ENCODE measurements at places on chromosomes 7 and 10. TPM values are rescaled to one million over a fixed set of nuclear protein-coding genes. Genes with fewer than 3 reads are reported as not detected.

AKR1C8 gene
- polyA plus RNA-seq = not detected

FAM180A gene
- not detected for polyA plus RNA-seq

DENND2A gene
- polyA plus RNA-seq = not detected

CCL26 gene
- polyA plus RNA-seq = not detected

CACNB2 gene
- polyA plus RNA-seq = 0.14 TPM

AGR3 gene
- not detected for polyA plus RNA-seq

INTS15 gene
- 46.9 TPM for polyA plus RNA-seq

GIMAP6 gene
- 199 TPM for polyA plus RNA-seq

- H3K27ac ChIP-seq = no peak overlapping the region
- no peak overlapping the region for H3K4me3 ChIP-seq
- no peaks in the 10 kb centered on the region for H3K27me3 ChIP-seq
- DNase-seq = no peak
- H3K36me3 ChIP-seq = no peaks in the 10 kb centered on the region
- H3K4me1 ChIP-seq = no peaks in the 10 kb centered on the region
Observed at GRCh38 chr7:130254555-130254954, 12.1 kb upstream of the CPA2 start.

- no peaks in the 10 kb centered on the region for H3K4me1 ChIP-seq
- no peaks in the 10 kb centered on the region for H3K27me3 ChIP-seq
- no peak overlapping the region for H3K27ac ChIP-seq
- no peaks in the 10 kb centered on the region for H3K36me3 ChIP-seq
Observed at GRCh38 chr10:1688531-1688930, 48.8 kb downstream of the ADARB2 start.

DNA sequence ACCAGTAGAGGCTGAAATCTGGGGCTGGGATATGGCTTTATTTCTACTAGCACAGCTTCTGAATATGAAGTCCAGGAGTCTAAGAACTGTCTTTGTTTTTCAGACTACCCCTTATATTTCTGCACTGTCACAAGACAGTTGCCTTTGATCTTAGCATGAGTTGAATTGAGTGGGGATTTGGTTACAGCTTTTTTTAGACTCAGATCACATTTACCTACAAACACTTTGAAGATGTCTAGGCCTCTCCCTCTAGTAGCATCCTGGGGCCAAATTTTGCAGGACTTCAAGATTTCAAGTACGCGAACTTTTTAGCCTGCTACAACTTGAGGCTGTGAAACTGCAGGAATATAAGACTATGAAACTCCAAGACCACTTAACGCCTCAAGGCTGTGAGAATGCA is 240.2 kb downstream of the NEBL start:
- H3K27me3 ChIP-seq = no peaks in the 10 kb centered on the region
- H3K36me3 ChIP-seq = no peaks in the 10 kb centered on the region
- no peak overlapping the region for H3K4me3 ChIP-seq
- no peak for DNase-seq

- no peaks in the 10 kb centered on the region for H3K4me1 ChIP-seq
- no peak for DNase-seq
- peaks cover 28% of the 10 kb centered on the region for H3K36me3 ChIP-seq
Observed at GRCh38 chr7:66643395-66643794, 14.7 kb downstream of the KCTD7 start.

DNA sequence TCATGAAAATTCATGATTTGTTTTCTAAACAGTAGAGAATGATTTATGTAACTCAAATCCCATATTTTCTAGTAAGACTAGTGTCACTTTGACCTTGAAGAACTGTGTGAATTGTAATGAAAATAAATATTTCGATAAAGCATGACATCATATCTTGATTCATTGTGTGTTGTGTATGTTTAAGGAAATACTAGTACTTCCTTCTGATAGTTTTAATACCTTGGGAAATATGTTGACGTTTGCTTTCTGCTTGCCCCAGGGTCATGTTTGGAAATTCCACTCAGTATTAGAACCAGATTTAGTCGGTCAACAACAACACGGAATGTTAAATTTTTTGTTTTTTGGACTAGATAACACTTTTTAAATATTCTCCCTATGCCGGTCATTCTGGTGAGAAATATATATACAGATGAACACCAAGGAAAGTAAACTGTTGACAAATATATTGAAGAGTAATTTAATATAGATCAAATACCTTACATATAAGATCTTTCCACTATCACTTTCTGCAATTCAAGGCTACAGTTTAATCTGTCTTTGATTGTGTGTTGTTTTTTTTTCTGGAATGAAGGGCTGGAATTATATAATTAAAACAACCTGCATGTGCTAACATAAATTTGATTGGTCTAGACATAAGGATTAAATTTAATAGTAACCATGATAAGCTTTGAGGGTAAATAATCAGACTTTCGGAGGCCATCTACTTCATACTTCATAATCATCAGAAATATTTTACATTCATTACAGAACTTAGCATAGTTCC is 126.2 kb downstream of the MDFIC start:
- no peak for DNase-seq
- no peak overlapping the region for H3K4me3 ChIP-seq
- no peaks in the 10 kb centered on the region for H3K36me3 ChIP-seq
- no peaks in the 10 kb centered on the region for H3K4me1 ChIP-seq
- no peak overlapping the region for H3K27ac ChIP-seq
- H3K27me3 ChIP-seq = no peaks in the 10 kb centered on the region

- H3K4me1 ChIP-seq = no peaks in the 10 kb centered on the region
- no peaks in the 10 kb centered on the region for H3K36me3 ChIP-seq
- no peaks in the 10 kb centered on the region for H3K27me3 ChIP-seq
Observed at GRCh38 chr7:78490524-78490923, 692.0 kb downstream of the PHTF2 start.

DNA sequence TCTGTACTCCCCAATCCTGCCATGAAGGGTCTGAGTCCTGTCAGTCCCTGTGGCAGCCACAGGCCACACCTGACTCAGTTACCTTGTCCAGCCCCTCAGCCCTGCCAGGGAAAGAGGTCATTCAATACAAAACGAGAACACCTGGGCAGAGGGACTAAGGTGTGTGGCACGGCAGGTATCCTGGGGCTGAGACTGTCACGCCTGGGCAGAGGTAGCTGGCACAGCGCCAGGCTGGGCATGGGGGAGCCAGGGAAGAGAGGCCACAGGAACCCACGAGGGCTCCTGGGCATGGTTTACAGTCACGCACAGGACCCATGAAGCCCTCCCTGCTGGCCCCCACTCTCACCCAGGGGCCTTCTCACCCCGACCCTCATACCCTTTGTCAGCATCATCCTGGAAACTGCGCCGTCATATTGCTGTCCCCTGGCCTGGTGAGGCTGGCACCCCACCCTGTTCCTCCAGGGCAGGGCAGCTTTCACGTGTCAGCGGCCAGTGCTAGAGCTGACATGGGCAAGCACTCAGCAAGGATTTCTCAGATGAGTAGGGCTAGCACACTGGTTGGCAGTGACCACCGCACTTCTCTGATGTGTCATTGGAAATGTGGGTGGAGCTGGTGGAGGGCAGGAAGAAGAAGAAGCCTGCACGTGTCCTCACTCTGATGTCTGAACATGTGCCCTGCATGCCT is 42.7 kb downstream of the LRRC18 start:
- no peaks in the 10 kb centered on the region for H3K27me3 ChIP-seq
- no peaks in the 10 kb centered on the region for H3K36me3 ChIP-seq
- no peak overlapping the region for H3K4me3 ChIP-seq

- no peaks in the 10 kb centered on the region for H3K27me3 ChIP-seq
- H3K4me3 ChIP-seq = no peak overlapping the region
- no peak for DNase-seq
- H3K4me1 ChIP-seq = no peaks in the 10 kb centered on the region
Observed at GRCh38 chr10:84850826-84851225, 522.4 kb downstream of the CCSER2 start.

GRCh38 chr7:108736221-108736891 is 166.7 kb downstream of the DNAJB9 start:
- no peaks in the 10 kb centered on the region for H3K36me3 ChIP-seq
- H3K27ac ChIP-seq = no peak overlapping the region
- H3K4me3 ChIP-seq = no peak overlapping the region
- H3K27me3 ChIP-seq = no peaks in the 10 kb centered on the region
- DNase-seq = no peak
- no peaks in the 10 kb centered on the region for H3K4me1 ChIP-seq

DNA sequence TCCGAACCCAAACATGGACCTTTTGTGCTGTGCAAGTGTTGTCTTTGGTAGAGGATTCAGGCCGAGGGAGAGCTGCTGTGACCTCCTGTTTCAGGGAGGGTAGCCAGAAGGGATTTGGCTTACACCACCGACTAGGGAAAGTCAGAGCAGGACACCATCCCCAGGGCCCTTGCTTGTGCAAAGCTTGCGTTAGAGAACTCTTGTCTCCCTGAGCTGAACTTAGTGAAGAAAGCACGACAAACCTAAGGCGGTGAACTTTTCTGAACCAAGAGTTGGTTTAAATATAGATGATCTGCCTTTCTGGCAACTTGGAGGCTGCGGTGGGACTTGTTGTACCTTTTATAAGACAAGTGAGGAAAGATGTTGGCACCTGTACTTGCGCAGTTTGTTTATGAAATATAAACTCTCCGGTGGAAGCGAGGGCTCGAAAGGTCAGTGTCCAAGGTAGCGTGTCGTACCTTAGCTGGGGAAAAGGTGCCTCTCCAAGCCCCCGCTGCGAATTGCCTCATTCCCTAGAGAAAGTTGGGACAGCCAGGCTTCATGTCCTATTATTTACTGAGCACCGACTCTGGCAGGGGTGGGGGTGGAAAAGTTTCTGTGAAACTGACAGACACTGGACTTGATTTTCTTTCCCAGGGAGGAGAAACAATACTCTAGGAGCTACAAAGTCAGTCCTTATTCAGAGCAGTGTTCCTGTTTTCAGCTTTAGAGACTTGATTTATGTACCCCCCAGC is 31.6 kb downstream of the WBP1L start:
- H3K27ac ChIP-seq = no peak overlapping the region
- H3K4me1 ChIP-seq = peaks cover 35% of the 10 kb centered on the region
- no peaks in the 10 kb centered on the region for H3K27me3 ChIP-seq
- no peak for DNase-seq
- H3K36me3 ChIP-seq = no peaks in the 10 kb centered on the region
- no peak overlapping the region for H3K4me3 ChIP-seq

DNA sequence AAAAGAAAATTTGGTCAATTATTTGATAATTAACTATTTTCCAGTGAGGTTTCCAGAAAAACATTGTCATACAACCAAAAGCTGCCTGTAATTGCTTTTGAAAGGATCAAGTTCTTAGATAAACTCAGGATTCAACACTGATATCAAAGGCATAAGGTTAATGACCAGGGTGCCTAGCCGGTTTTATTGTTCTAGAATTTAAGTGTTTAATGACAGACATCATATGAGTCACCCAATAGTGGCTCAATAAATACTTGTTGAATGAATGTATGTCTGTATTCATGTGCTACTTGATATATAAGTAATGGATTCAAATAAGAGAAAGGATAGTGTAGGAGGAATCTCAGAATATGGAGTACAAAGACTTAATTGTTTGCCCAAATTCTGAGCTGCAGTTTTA is 196.1 kb upstream of the LRGUK start:
- H3K4me1 ChIP-seq = no peaks in the 10 kb centered on the region
- H3K27ac ChIP-seq = no peak overlapping the region
- H3K36me3 ChIP-seq = no peaks in the 10 kb centered on the region
- H3K4me3 ChIP-seq = no peak overlapping the region

DNA sequence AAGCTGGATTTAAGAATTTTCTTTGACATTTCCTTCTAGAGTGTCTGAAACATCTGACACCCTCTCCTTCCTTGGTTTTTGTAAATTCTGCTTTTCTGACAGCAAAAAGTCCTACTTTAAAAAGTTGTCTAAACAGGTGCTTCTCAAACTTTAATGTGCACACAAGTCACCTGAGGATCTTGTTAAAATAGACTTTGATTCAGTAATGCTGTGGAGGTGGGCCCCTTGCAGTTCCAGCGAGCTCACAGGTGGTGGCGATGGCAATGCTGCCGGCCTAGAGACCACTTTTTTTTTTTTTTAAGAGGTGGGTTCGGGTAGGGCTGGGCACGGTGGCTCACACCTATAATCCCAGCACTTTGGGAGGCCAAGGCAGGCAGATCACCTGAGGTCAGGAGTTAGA is 77.1 kb downstream of the ABCC2 start:
- DNase-seq = no peak
- H3K36me3 ChIP-seq = no peaks in the 10 kb centered on the region
- H3K27ac ChIP-seq = no peak overlapping the region
- no peak overlapping the region for H3K4me3 ChIP-seq

DNA sequence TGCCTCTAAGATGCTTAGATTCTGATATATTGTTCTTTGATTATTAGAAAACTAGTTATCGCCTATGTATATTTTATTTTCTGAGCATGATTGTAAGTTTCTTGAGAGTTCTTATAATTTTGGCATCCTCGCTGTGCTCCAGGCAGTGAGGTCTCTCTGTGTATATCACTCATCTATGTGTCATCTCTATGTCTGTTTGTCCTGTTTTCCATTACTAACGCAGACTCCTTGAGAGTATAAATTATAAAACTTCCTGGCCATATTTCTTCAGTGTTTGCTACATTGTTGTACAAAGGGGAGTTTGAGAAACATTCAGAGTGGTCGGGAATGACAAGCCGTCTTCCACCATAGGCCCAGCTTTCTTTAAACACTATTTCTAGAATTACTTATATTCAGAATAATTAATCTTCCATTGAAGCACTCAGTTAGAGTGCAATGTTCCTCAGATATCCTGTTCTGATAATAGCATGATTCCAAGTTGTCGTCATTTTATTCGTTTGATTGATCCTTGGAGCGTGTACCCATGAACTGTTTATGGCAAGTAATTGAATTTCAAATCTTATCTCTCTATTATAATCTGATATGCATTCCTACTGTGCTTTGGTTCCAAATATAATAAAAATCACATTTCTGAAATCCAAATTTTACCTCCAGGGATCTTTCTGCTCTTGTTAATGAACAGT is 206.6 kb downstream of the BAMBI start:
- DNase-seq = no peak
- no peak overlapping the region for H3K4me3 ChIP-seq

- no peaks in the 10 kb centered on the region for H3K4me1 ChIP-seq
- DNase-seq = no peak
- no peak overlapping the region for H3K4me3 ChIP-seq
- no peak overlapping the region for H3K27ac ChIP-seq
- no peaks in the 10 kb centered on the region for H3K27me3 ChIP-seq
Observed at GRCh38 chr7:123067814-123068213, 72.3 kb upstream of the TAS2R16 start.

- no peaks in the 10 kb centered on the region for H3K27me3 ChIP-seq
- H3K36me3 ChIP-seq = no peaks in the 10 kb centered on the region
- DNase-seq = no peak
Observed at GRCh38 chr7:25557379-25557917, 329.2 kb upstream of the NPVF start.

DNA sequence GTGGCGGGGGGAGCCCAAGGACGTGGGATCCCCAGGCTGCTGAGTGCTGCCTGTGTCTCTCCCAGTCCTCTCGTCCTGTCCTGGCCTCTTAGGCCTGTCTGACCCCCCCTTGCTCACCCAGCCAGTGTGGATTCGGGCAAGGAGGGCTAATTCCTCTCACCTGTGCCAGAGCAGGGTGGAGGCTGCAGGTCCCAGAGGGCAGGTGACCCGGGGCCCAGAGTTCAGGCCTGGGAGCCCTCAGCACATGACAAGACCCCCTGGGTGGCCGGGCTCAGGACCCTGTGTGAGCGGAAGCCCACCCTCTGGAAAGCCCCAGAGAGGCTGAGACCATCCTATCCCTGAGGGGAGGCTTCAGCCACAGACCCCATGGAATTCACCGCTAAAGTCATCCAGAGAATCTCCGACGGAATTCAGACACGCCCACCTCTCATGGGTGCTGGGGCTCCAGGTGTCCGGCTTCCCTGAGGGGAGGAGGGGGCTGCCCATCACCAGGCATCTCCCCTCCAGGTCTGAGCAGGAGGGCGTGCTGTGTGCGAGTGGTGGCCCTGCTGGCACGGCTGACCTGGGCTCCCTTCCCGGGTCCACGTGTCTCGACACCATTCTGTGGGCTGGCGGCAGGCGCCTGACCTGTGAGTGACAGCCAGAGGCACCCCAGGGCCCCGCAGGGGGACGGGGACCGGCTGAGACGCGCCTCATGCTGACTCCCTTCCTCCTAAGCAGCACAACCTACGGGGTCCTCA is 5.0 kb downstream of the KNDC1 start:
- H3K4me1 ChIP-seq = no peaks in the 10 kb centered on the region
- no peak overlapping the region for H3K27ac ChIP-seq
- no peak overlapping the region for H3K4me3 ChIP-seq
- DNase-seq = no peak

Measured in CD8-positive, alpha-beta memory T cell (primary cell).